ENCODE measurements at places on chromosomes 6 and 20.

- no peak for DNase-seq
These were observed 106.8 kb downstream of the COL19A1 start for GRCh38 chr6:69973138-69973537.

DNA sequence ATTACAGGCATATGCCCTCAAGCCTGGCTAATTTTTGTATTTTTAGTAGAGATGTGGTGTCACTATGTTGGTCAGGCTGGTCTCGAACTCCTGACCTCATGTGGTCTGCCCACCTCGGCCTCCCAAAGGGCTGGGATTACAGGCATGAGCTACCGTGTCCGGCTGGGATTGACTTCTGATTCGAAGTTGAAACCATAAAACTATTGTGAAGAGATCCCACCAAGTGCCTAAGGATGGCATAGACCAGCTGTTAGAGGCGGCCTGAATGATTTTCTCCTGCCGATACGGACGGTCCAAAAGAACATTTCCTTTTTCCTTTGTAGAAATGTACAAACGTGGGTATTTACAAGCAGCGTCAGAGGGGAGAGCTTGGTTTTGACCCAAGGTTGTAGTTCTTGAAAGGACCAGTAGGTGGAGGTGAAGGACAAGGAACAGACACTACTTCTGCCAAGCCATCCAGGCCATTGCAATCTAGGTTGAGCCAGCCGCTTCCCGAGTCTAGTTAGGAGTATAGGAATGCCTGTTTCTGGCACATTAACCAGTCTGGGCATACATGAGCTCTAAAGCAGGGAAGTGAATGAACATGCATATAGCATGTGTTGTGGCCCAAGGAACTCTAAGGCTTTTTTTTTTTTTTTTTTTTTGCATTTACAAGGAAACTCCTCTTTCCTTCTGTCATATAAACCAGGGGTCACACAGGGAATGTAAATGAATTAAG is 29.0 kb downstream of the MOCS3 start:
- DNase-seq, result peak; percentile 45

DNA sequence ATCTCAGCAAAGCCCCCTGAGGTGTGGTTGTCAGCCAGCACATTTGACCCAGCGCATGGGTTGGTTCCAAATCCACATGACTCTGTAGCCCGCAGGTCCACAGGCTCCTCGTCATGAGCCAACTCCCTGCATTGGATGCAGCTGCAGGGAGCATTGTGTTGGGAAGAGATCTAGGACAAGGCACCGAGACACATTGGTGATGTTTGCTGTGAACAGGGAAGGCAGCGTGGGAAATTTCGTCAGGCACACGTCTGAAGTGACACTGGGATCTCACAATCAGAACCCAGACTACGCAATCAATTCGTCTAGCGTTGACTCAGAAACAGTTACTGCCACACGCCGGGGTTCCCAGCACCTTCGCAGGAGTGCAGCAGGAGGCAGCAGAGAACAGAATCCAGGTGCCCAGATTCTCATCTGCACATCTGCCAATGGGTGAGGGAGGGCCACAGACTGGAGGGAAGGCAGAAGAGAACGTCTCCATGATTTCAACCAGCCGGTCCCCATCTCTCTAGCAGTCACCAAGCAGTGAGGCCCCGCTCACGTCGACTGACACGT is 177.0 kb downstream of the TTLL2 start:
- DNase-seq, result no peak

DNA sequence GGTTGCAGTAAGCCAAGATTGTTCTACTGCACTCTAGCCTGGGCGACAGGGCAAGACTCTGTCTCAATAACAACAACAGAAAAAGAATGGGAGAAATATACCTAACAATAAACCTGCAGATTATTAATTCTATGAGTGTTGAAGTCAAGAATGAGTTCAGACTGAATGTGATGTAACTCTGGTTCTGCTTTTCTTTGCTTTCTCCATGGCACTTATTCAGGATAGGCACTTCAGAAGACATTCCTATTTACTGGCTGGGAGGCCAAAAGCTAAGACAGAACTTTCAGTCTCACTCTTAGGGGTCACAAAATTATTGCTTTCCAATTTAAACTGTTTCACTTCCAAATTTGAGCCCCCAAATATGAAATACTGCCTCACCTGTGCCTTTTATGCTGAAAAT is 15.7 kb upstream of the PRIM2 start:
- no peak for DNase-seq

DNA sequence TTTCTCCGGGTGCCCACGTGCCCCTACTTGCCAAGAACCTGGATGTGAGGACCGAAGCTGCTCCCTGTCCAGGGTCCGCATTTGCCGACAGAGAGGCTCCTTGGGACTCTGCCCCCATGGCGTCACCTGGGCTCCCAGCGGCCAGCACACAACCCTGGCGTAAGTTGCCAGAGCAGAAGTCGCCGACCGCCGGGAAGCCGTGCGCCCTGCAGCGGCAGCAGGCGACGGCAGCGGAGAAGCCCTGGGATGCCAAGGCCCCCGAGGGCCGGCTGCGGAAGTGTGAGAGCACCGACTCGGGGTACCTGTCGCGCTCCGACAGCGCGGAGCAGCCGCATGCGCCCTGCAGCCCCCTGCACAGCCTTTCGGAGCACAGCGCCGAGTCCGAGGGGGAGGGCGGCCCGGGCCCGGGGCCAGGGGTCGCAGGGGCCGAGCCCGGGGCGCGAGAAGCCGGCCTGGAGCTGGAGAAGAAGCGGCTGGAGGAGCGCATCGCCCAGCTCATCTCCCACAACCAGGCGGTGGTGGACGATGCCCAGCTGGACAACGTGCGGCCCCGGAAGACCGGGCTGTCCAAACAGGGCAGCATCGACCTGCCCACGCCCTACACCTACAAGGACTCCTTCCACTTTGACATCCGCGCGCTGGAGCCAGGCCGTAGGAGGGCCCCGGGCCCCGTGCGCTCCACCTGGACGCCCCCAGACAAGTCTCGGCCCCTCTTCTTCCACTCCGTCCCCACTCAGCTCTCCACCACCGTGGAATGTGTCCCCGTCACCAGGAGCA is 28.3 kb downstream of the ZNF831 start:
- no peak for DNase-seq

GRCh38 chr6:30688569-30688968 is 2.1 kb upstream of the PPP1R18 start:
- DNase-seq, result no peak

DNA sequence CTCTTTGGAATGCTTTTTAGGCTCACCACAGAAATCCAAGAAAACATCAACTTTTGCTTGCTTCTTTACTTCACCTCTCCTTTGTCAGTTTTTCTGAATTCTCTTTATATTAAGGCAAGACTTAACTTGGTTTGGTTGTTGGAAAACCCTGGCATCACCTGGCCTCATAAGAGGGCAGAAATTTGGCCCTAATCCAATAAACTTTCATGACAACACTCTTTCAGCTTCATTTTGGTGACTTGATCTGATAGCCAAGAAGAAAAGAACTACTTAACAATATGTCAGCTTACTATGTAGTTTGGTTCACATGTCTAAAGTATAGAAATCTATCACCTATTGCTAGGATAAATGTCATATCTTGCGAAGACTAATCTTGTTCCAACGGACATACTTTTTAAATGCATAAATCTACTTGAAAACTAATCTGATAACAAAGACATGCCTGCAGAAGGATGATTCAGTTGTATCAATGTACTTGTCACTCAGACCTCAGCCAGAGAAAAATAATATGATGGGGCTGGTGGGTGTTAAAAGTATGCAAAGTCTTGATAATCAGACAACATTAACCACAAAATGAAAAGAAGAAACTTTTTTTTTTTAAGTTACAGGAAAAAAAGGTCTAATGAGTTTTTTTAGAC is 19.3 kb upstream of the HBS1L start:
- no peak for DNase-seq

- no peak for DNase-seq
These were observed 162.8 kb downstream of the SYNE1 start for GRCh38 chr6:152474354-152474753.

- DNase-seq, result no peak
These were observed 115.9 kb upstream of the BEND3 start for GRCh38 chr6:107231243-107231642.

DNA sequence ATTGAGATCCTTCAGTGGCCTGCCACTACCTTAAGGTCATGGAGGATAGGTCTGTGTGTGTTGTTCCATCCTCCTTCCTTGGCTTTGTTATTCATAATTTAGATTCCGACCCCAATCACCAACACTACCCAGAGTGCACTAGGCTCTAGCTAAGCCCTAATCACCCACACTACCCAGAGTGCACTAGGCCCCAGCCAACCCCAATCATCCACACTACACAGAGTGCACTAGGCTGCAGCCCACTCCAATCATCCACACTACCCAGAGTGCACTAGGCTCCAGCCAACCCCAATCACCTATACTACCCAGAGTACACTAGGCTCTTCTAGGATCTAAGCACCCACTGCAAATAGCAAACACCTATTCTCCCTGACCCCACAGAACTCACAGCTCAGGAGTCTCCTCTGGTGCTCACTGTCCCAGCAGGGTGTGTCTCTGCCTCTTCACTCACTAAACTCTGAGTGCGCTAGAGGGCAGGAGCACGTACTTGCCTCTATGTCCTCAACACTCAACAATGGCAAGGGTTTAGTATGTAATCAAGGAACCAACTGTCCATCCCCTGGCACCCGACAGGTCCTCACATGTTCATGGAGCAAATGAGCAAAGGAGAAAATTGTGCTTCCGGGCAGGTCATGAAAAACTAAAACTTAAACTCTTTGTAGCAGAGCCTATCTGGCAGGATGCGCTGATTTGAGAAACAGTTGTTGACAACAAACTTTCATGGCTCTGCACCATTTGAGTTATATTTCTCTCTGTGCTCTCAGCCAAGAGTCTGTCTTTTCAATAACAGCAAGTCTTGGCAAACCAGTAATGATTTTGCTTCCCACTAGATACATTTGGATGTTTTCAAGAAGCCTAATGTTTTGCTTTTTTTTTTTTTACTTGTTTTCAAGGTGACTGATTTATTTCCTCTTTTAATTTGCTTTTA is 54.3 kb downstream of the SLC22A23 start:
- DNase-seq, result no peak

GRCh38 chr20:36773107-36773596 is 411 bp downstream of the DSN1 start:
- DNase-seq, result no peak

GRCh38 chr20:2151858-2152281 is 50.2 kb downstream of the STK35 start:
- DNase-seq, result no peak

DNA sequence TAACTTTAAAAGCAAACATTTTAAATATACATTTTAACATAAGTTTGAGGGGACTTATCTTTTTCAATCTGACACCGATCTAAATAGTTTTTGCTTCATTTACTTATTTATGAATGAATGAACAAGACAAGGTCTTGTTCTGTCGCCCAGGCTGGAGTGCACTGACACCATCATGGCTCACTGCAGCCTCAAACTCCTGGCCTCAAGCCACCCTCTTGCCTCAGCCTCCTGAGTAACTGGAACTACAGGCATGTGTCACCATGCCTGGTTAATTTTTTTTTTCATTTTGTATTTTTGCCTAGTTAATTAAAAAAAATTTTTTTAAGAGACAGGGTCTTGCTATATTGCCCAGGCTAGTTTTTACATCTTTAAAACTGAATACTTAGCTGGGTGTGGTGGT is 25.4 kb downstream of the FBXO9 start:
- DNase-seq, result no peak

- DNase-seq, result no peak
These were observed 671 bp downstream of the BPHL start for GRCh38 chr6:3119040-3119723.

- no peak for DNase-seq
These were observed 38.1 kb upstream of the BMP5 start for GRCh38 chr6:55913228-55914195.

- DNase-seq, result no peak
These were observed 174.8 kb downstream of the HACE1 start for GRCh38 chr6:104684911-104685415.

- DNase-seq, result no peak
These were observed 15.9 kb downstream of the GPR31 start for GRCh38 chr6:167141667-167142432.

DNA sequence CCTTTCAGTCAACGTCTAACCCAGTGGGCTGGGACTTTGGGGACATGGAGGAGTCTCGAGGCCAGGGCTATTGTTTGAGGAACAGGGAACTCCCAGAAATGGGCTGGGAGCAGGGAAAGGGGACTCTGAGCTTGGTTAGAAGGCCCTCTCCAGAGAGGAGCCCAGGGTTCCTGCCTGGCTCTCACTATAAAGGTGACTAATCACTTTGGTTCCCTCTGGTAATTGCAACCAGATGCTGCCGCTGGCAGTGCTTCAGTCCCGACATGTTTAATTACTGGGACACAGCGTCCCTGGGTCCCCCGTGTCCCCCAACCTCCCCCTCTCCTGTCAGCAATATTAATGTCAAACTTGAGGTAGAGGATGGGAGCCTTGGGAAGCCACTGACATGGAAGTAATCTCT is 5.0 kb upstream of the GDF5 start:
- no peak for DNase-seq

DNA sequence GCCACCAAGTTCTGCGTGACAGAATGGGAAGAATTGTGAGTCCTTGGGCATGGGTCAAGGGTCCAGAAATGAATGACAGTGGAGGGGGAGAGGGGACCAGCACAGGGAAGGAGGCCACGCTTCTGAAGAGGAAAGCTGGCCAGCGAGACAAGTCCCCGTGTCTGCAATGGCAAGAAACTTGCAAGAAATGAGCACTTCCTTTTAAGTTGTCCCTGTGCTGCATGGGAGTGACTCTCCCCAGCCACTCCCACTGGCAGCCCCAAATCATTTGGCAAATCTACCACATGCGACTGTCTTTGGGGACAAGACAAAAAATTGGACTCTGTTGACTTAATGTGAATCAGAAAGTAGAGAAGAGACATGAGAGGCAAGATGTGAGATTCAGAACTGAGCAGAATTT is 242.2 kb upstream of the RREB1 start:
- DNase-seq, result no peak

DNA sequence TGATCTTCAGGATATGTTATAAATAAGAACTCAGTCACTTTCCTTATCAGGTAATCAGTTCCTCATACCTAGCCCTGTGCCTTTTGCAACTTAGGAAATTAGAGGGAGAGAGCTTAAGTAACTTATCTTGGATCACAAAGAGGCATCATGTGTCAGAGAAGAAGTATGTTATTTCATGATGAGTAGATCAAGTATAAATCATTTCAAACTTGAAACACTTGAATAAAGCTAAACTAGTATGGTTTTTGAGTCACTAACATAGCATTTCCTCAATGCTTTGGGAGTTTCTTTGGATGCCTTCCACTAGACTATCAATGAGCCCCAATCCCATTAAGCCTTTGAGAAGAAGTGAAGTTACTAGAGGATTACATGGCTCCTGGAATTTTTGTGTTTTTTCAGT is 102.6 kb upstream of the TNFAIP3 start:
- DNase-seq, result no peak

All from T-helper 2 cell (primary cell).